Stimulated activated CD8-positive, alpha-beta memory T cell treated with anti-CD3 and anti-CD28 coated beads, Interleukin-2, amount 100 ng/mL, for 1 hour (primary cell): ENCODE measurements at places on chromosomes 7 and 10.

- DNase-seq, result no peak
Measured at GRCh38 chr7:124956160-124956559, 26.5 kb upstream of the POT1 start.

DNA sequence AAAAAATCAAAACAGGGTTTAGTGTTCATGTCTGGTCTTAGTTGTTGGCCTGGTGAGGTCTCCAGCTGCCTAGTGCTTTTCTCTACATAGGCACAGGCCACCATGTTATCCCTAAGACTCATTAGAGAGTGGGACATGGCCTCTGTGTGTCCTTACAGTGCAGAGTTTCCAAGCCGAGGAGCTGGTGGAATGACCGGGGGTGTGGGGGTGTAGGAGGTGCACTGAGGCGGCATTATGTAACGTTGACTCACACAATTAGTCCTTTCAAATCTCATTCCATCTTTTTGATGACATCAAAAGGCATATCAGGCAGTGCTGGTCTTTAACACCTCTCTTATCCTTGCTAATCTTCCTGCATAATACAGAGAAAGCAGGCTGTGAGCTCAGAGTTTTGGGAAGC is 71.3 kb downstream of the MTPN start:
- no peak for DNase-seq

DNA sequence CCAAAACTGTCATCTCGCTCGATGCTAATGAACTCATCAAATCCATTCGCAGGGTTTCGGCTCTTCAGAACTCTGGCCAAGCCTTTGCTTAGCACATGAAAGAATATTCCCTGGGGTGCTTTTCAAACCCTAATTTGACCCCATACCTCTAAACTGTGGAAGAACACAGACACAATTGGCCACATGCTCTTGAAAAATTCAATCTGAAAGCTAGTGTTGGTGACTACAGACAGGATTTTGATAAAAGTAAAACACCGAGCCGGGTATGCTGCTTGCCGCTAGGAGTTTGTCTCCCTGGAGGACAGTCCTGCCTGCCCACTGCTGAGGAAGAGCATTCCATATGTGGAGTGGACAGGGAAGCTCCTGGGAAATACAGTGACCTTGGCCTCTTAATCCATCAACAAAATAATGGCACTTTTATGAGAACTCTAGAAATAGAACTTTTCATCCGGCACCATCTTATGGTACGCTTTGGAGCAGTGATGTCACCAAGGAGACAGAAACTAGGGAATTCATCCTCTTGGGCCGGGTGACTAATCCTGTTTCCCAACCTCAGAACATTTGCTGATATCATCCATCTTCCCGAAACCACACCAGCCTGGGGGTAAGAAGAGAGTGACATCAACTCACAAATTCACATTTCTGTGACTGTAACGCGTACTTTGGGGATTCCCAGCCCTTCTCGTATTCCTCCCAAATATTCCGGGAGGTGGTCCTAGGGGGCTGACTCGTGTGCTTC is 34.2 kb downstream of the MTURN start:
- DNase-seq, result no peak

DNA sequence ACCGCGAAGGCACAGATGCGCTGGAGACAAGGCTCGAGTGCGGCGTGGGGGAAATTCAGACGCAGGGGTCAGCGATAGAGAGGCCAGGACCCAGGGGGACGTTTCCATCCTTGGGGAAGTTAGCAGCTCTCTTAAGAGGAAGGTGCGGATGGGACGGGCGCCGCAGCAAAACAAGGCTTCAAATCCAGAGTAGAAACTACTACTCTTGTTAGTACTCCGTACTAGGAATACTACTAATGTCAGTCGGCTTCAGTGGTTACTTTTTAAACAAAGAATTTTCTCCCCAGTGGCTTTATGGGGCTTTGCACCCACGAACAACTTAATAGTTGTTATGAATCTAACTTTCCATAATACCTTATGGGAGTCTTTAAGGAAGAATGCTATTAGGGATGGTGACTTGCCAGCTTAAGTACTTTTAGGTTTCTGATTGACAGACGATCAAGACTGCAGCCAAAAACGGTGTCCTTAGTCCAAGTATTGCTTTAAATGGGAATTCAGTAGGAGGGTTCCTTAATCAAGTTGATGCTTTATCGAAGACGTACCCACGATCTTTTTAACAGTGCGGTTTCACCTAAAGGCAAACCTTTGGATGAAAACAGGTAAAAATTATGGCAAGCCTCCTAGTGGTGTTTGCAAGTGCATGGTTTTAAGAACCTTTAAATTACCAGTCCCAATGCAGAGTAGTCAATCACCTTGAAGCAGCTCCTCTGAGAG is 812 bp upstream of the IDE start:
- DNase-seq, result no peak

- no peak for DNase-seq
Measured at GRCh38 chr10:83943049-83943448, 196.3 kb upstream of the GHITM start.

DNA sequence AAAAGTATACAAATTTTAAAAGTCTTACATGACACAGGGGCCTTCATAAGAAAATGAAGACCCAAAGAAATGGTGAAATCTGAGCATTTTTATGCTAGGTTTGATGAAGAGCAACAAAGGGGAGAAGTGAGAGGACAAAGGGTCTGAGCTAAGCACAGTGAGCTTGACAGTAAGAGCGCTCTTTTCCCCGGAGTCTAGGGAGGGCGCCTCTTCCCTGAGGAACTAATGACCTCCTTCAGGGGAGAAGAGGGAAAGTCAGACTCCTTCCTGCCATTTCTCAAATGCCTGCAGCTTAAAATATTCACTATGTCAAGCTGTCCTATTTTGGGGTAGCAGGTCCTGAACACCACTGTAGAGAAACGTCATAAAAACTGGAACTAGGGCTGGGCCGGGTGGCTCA is 18.1 kb upstream of the PAXIP1 start:
- DNase-seq, result no peak

- no peak for DNase-seq
Measured at GRCh38 chr7:114342431-114343179, 72.0 kb upstream of the FOXP2 start.

- no peak for DNase-seq
Measured at GRCh38 chr7:25965405-25966123, 186.4 kb upstream of the NFE2L3 start.

GRCh38 chr10:75283078-75283670 is 47.4 kb upstream of the COMTD1 start:
- DNase-seq, result no peak

GRCh38 chr10:2296179-2296891 is 559.0 kb upstream of the ADARB2 start:
- DNase-seq, result no peak

DNA sequence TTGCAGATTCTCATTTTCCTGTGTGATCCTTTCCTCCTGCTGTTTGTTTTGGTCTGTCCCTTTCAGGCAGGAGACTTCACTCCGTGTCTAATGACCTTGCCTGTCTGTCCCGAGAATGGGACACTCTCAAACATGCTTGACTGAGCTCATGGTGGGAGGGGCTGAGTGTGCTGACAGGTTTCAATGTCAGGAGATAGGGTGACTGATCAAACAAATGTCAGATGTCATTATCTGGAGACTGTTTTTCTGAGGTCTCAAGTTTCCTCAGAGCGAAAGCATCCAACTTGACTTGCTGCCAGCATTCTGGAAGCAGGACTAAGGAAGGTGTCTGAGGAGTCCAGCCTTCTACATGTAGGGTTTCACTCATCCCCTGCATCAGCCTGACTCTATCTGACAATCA is 228.8 kb upstream of the KIAA1217 start:
- DNase-seq, result no peak

DNA sequence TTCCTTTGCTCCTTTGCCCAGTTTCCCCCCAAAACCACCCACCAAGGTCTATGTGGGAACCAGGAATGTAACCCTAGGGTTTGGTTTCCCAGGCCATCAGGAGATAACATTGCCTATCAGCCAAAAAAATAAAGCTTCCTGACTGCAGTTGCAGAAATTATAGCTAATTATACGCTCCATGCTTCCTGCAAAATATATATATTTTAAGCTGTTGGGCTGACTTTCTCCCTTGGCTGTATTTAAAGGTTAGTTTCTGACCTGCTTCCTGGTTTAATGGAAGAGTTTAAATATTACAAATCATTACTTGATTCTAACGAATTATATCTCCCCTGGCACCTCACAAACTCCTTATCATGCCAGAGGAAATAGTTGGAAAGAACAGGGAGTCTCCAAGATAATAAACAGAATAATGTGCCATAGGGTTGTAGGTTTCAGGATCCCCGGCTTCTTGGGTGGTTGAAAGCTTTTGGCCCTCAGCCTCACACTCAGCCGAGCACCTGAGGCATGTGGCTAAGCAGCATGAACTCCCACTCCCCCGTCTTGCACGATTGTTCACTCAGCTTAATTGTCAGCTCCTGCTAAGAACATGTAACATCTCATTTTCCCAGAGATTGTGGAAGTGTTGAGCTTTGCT is 79.9 kb downstream of the FZD1 start:
- no peak for DNase-seq

DNA sequence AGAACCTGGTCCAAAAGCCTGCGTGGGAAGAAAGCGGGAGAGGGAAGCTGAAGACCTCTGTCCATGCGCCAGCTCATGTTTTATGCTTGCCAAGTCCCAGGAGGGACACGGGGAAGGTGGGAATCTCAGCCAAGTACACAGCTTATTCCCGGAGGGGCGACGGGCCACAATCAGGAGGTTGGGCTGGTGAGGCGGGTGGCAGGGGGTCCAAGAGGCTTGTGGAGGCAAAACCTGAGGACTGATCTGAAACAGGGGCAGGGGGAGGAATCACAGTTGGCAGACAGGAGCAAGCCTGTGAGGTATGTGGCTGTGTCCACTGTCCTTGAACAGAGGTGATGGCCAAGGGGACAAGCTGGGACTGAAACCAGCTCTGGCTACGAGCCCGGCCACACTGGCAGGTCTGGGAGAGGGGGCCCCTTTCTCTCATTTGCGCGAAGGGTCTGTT is 38.0 kb upstream of the LEP start:
- no peak for DNase-seq

DNA sequence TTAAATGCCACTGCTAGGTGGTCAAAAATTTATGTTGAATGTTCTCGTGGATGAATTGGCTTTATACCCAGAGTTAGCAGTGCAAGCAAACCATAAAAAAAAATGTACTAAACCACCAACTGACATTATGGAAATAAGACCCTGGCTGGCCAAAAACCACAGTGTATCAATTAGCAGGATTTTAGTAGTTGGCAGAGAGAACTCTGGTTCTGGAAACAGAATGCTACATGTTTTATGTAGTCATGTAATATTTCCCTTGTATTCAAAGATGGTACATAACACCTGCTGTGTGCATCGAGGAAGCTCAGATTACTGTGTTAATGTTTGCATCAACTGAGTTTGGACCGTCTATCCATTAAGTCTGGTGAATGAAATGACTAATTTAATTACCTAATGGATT is 618.5 kb downstream of the CCSER2 start:
- DNase-seq, result no peak

- DNase-seq, result no peak
Measured at GRCh38 chr10:86673216-86673826, 5.0 kb downstream of the LDB3 start.

DNA sequence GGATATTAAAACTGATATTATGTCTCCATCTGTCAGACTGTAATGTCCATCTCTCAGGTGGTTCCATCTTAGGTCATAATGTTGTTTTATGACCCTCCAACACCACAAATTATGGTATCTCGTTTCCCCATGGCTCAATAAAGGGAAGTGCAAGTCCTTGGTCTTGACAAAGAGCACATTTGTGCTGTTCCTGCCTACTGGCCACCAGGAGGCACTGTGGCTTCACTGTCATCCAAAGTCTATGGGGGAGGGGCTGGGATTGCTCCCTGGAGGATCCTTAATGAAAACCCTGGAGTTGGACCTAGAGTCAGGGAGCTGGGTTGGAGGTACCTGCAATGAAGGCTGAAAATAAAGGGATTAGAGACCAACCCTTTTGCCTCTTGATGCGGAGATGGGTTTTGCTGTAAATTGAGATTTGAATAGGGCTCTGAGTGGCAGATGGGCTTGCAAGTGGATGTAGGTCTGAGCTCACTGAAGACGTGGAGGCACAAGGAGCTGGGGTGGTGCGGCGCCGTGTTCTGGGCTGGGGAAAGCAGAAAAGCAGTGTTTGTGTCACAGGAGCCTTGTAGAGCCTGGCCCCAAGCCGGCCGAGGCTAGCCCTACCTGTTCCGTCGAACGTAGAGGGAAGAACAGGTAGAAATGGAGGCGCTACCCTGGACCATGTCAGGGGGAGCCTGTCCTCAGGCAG is 180.5 kb upstream of the PRSS58 start:
- no peak for DNase-seq

GRCh38 chr7:114988755-114989375 is 67.0 kb downstream of the MDFIC start:
- DNase-seq, result no peak

GRCh38 chr10:30017966-30018365 is 41.4 kb downstream of the JCAD start:
- no peak for DNase-seq

DNA sequence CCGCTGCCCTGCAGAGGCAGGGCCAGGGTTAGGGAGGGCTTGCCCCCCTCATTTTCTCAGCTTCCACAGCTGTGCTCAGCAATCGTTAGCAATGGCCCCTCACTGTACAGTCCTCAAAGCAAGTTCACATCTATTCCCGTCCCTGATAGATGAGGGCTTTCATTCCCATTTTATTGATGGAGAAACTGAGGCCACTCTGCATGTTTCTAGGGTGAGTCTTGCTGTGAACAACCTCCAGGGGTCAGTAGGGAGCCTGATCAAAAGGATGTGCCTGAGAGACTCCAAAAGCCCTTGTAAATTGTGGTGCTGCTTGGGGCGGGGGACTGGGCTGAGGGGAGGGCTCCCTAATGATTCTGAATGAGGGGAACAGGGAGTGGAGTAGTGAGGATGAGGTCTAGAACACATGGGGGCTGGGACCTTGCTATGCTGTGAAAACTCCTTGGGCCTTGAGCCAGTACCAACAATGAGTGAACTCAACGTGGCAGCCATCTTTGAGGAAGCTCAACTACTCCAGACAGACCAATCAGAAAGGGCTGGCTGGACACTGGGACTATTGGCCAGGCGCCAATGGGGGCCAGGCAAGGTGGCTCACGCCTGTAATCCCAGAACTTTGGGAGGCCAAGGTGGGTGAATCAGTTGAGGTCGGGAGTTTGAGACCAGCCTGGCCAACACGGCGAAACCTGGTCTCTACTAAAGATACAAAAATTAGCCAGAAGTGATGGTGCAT is 6.7 kb upstream of the GRIFIN start:
- no peak for DNase-seq

GRCh38 chr10:24385776-24386175 is 176.8 kb downstream of the KIAA1217 start:
- no peak for DNase-seq

DNA sequence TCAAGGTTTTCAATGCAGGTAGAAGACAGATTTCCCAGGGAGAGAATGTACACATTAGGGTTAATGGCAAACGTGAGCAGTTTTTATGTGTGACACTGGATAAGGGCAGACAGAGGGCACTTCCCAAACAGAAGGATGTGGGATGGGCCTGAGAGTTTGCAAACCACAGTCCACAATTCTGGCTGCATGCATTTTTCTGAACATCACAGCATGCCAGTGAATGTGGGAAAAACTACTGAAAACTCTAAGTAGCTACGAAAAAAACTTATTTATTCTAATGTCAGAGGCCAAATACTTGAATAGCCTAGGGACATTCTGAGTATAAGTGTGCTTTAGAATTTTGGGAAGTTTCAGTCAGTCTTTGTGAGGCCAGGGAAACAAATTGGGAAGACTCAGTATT is 145.9 kb downstream of the NRCAM start:
- DNase-seq, result no peak

- DNase-seq, result no peak
Measured at GRCh38 chr10:78203915-78204818, 170.5 kb downstream of the RPS24 start.

- no peak for DNase-seq
Measured at GRCh38 chr10:62130948-62131347, 137.7 kb downstream of the RTKN2 start.
